Muscle of leg (tissue), 16 donors: ENCODE measurements at places on chromosomes 7 and 10.
A peak's percentile ranks its signal among the peaks of the same experiment; 100 is the strongest.

DNA sequence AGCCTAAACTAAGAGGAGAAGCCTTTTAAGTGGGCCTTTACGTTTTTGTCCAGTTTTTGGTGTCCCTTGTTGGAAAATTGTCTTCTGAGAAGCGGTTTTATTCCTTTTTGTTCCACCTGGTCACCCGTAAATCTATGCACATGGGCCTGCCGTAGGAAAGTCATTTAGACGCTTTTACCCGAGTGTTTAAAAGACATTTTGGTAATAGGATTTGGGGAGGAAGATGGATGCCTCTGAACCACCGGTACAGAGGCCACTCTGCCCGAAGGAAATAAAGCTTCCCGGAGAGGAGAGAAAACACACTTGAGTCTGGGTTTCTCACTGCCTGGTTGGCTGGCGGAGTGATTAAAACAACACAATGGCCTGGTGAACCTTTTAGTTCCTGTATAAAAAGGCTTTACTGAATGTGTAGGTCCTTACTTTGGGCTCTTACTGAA is 760 bp downstream of the THNSL1 start:
- no peak for DNase-seq

- DNase-seq: no peak
These were observed 262.0 kb downstream of the ADRA2A start for GRCh38 chr10:111338805-111339204.

DNA sequence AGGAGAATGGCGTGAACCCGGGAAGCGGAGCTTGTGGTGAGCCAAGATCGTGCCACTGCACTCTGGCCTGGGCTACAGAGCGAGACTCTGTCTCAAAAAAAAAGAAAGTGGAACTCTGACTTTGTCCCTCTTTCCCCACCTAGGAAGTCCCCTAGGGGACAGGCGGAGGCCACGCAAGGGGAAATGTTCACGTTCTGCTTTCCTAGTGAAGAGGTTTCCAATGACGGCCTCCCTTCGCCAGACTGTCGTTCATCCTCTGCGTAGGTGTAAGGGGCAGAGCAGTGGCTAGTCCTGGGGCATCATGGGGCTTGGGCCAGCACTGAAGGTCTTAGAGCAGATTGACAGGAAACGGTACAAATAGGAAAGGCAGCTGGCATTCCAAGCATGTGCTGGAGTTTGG is 30.6 kb downstream of the SUFU start:
- no peak for DNase-seq

GRCh38 chr10:35712486-35712885 is 70.4 kb upstream of the FZD8 start:
- peak; percentile 40 for DNase-seq

- peak; percentile 92 for DNase-seq
These were observed 99.8 kb downstream of the JCAD start for GRCh38 chr10:29959586-29959985.

- DNase-seq: no peak
These were observed 82.8 kb upstream of the TRIM24 start for GRCh38 chr7:138377306-138377705.

DNA sequence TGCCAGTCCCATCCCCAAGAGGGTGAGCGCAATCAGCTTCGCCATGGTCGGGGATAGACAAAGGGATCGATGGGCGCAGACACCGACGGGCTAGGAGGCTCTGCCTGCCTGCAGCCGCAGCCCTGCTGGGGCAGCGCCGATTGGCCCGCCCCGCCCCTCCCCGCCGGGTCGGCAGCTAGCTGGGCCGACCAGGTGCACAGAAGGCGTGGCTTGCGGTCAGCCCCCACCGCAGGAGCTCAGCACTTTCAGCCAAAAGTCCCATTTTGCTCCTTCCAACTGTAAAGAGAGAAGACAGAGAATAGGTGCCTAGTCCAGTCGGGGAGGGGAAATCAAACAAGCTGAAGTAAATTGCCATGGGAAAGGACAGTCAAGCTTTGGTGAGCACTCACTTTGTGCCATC is at the start of gene PON1:
Gene PON1 (minus strand): TSS at position 102 of the 400 bp plus-strand sequence. CDS start 57 bp downstream, at position 45.
- no peak for DNase-seq

GRCh38 chr10:47321521-47322195 is 596 bp upstream of the GDF2 start:
- no peak for DNase-seq

DNA sequence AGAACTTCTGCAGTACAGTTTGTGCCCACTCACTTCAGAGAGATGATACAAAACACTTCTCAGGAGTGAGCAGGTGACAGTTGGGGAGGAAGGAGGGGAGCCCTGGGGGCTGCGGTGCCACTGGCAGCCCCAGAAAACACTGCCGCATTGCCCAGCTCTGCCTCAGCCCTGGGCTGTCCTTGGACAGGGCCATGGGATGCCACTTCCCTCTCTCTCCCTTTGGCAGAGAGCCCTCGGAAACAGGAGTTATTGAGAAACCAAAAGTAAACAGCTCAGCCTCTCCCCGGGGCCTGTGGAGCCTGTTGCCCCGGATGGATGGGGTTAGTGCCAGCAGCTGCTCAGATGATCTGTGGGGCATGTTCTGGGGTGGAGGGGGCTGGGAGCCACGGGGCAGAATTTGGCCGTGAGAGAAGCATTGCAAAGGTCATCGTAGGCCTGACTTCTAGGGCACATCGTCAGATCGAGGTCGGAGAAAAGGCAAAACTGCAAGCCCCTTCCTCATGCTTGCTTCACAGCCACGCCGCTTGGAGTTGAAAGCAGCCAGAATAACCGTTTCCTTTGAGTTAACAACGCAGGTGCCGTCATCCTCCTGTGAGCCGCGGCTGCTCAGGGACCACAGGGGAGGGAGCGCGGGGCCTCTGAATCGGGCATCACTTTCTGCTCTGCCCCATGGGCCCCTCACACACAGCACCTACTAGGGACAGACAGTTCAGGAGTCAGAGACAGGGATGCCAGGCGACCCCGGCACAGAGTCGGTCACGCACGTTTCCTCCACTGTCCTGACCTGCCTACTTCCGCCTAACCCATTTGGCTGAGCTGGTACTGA is 256.4 kb downstream of the CAMK1D start:
- peak; percentile 85 for DNase-seq

- no peak for DNase-seq
These were observed 749.5 kb downstream of the GATA3 start for GRCh38 chr10:8803992-8804391.

DNA sequence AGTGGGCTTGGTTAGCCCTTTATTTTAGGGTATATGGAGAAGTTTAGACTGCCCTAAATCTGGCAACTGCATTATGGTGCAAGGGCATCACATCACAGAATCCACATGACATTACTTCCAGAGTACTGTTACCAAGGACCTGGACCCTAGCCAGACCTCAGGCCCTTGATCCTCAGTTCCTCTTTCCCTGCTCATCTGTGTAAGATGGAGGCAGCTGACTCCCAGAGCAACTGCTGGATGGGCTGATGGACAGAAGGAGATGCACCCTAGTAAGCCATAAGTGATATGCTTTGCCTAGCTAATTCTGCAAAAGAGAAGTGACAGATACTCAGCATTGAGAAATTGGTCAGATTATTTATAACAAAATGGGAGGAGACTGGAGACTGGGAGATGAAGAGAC is 131.7 kb downstream of the DYNC1I1 start:
- DNase-seq: no peak

- no peak for DNase-seq
These were observed 9.9 kb downstream of the LRRC4 start for GRCh38 chr7:128021366-128021765.
